Heart left ventricle (tissue), 16 donors: ENCODE measurements at places on chromosomes 2 and 18.

GRCh38 chr18:79384151-79384807 is 11.5 kb upstream of the NFATC1 start:
- no peak for DNase-seq

- DNase-seq: no peak
These were observed 1.4 kb downstream of the ASB3 start for GRCh38 chr2:53785366-53785765.

DNA sequence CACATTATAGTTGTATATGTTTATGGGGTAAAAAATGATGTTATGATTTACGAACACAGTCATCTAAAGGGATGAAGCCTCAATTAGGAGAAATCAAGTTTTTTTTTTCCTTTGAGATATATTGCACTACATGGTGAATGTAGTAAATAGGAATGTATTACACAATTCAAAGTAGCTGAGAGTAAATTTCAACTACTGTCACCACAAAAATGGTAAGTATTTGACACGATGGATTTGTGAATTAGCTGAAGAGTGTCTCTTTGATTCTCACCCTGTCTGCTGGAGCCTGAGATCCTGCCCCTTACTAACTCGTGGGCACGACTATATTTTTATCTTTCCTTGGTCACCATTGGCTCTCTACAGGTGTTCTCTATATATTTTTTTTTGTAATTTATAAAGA is 540.4 kb upstream of the DSEL start:
- no peak for DNase-seq

GRCh38 chr2:3467654-3468053 is 51.7 kb downstream of the ADI1 start:
- no peak for DNase-seq
